ENCODE measurements at places on chromosomes 5 and 9.

DNA sequence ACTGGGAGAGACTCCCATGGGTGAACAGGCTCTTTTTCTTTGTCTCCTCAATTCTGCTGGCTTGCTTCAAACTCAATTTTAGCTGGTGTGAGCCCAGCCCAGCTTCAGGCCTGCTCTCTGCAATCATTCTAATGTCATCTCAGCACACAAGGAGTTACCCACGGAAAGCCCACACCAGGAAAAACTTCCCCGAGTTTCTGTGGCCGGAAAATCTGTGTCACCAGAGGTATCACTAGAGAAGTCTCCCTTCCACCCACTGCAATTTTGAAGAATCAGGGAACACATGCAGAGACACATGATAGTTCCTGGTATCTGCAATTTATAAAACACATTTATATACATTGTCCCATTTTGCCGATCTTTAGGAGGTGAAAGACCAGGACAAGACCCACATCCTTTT, 13.5 kb upstream of the NDFIP1 start:
- peak; percentile 73 for DNase-seq

DNA sequence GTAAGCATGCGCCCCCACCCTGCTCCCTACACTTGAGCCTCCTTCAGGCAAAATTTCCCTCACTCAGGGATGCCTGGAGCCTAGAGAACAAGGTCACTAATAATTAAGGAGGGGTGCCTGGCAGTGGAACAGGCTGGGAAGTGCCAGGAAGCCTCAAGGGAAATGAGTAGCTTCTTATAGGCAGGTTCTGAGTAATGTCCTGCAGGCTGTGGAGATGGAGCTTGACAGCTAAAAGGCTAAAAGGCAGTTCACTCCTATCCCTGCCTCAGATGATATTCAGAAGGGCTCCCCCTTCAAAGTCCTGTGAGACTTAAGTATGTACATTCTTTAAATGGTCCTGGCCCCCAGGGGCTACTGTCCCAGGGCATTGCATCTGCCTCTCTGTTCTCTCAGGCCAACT, 65.5 kb upstream of the SMIM32 start:
- DNase-seq: no peak

- no peak for DNase-seq
These were observed 165.6 kb downstream of the SMARCA2 start for GRCh38 chr9:2180704-2181103.

DNA sequence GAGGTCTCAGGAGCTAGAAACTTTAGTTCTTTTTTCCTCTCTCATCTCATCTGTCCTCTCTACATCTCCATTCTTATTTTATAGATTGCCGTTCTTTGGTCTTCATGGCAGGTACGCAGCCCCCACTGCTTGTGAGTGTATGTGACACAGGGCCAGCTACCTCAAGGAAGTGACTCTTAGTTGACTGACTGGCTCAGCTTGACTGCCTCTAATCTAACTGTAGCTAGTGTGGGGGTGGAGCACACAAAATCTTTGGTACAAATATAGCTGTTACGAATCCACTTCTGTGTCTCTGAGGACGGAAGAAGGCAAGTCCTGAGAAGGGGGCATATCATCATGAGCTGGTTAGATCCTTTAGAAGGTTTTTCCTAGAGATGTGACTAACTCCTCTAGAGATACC, 19.8 kb upstream of the SPTAN1 start:
- no peak for DNase-seq

- no peak for DNase-seq
These were observed 632 bp downstream of the DPM2 start for GRCh38 chr9:127937056-127937387.

DNA sequence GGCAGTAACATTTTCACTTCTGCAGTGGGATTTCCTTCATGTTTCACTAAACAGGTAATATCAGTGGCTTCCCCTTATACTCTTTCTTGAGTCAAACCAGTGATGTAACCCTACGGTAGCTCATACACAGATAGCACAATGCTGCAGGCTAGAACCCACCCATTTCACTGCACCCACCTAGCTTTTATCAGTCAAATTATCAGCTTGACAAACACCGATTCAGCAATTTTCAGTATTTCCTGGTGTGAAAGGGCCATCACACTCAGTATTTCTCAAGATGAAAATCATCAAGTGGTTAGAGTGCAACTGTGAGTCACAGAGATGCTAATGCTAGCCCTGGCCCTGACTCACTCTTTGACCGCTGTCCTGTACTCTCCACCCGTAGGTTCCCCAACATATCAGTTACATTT, 242.3 kb upstream of the PTGER4 start:
- peak; percentile 28 for DNase-seq

GRCh38 chr9:72589667-72590521, 68.5 kb downstream of the TMC1 start:
- DNase-seq: no peak

DNA sequence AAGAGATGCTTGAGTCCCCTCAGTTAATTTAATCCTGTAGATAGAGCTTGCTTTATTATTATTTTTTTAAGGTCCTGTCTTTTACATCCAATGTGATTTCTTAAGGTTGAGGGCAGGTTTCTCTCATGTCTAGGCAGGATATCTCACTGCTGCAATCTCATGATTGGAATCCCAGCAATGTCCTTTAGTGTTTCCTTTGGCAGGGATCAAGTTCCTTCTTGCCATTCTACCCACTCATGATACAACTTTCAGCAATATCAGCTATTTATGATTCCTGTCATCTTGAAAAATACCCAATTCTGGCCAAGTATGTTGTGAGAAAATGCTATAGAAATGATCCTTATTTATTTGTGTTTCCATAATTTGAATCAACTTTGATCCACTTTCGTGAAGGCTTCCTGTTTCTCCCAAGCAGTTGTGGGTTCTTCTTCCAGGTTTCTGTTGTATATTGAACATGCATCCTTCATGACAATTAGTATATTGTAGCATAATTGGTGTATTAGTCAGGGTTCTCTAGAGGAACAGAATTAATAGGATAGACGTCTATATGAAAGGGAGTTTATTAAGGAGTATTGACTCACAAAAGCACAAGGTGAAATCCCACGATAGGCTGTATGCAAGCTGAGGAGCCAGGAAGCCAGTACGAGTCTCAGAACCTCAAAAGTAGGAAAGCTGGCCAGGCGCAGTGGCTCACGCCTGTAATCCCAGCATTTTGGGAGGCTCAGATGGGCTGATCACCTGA, 18.4 kb upstream of the VPS13A start:
- no peak for DNase-seq

DNA sequence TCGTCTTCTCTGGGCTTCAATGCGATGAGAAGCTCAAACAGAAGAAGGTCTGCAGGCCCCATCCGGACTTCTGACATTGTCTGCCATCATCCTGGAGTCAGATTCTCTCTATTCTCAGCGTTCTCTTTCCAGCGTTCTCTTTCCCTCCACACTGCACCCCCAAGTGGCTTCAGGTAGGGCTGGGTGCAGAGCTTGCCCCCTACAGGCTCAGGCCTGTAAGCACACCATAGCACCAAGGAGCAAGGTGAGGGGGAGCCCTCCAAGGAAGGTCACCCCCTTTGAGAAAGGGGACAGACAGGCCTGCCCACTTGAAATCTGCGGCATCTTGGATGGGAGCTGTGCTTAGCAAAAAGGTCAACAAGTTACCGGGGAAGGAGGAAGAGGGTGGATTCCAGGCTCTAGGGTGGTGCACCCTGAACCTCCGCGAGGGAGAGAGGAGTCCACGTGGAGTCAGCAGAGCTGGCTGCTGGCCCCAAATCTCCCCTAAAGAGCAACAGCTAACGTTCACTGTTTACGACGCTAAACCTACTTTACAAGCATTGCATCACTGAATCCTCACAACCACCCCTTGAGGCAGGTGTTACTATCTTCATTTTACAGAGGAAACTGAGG, 27.5 kb downstream of the GPX3 start:
- no peak for DNase-seq

DNA sequence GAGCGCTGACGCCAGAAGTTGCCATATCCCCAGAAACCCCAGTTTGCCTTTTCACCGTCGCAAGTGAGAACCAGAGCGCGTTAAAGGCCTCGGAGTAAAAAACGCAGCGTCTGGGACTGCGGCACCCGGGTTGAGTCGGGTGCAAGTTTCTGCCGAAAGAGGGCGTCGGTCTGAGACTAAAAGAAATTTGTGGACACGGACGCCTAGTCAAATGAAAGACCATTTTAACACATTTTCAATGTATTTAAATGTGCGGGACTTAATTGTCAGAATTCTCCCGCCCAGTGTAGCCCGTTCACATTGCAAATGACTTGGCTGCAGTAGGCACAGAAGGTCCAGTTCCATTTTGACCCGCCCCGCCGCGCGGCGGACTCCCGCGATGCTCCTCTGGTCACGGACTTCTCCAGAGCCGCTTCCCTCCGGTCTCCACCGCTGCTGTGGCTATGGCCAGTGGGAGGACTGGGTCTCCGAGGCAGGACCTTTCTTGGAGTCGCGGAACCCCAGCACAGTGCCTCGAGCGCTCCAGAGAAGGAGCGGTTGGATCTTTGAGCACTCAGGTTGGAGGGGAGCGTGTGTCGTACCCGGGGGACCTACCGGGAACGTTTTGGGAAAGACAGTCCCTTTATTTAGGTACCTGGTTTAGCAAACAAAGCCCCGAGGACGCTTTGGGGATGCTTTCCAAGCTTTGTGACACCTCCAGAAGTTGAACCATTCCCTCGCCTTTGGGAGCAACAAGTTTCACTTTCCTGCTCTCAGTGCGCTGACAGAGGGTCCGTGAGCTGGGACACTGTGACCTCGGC, 1.2 kb upstream of the NPR3 start:
- DNase-seq: no peak

GRCh38 chr5:140992828-140993227, 26.6 kb downstream of the PCDHAC2 start:
- DNase-seq: no peak

- DNase-seq: no peak
These were observed 122.9 kb downstream of the CAVIN4 start for GRCh38 chr9:100700689-100701318.

GRCh38 chr9:126150411-126151030, 176.1 kb upstream of the MVB12B start:
- DNase-seq: no peak

GRCh38 chr9:71760901-71761300, 7.4 kb downstream of the CEMIP2 start:
- DNase-seq: no peak

DNA sequence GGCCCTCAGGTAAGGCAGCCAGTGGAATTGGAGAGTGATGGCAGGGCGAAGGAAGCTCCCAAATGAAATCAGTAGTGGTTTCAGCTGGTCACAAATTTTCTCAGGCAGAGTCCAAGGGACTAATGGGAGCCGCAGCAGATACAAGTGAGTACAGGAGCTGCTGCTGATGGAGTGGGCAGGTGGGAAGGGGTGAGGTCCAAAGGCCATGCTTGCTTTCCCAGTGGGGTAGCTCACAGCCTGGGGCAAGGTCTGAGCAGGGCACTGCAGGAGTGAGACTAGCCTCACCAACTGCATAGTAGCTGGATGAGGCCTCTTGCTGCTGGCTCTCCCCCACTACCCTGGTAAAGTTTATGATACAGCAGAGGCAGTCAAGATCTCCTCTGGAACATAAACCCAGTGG, 38.2 kb downstream of the MTAP start:
- DNase-seq: no peak

DNA sequence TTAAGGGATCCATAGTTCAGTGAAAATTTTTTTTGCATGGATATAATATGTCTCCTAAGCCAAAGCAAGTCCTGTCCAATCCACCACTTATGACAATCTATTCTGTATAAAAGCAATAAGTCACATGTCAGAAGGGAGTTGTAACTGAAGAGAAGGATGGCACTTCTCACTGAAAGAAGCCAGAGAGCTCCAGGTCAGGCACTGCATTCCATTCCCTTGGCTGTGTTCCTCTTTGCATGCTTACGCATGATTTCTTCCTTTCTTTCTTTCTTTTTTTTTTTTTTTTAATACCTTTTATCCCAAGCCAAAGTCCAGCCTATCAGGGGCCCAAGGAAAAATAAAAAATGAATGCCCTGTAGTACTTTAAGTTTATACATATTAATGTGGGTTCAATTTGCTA, 39.8 kb downstream of the MAMDC2 start:
- no peak for DNase-seq

DNA sequence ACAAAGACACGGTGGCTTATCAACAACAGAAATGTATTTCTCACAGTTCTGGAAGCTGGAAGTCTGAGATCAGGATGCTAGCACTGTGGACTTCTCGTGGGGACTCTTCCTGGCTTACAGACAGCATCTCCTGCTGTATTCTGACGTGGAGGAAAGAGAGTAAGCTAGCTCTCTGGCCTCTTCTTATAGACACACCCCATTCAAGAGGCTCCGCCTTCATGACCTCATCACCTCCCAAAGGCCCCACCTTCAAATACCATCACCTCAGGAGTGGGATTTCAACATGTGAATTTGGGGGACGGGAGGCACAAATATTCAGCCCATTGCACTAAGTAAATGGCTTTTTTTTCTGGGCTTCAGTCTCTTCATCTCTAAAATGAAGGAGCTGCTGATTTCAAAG, 27.6 kb downstream of the KCNMB1 start:
- no peak for DNase-seq

DNA sequence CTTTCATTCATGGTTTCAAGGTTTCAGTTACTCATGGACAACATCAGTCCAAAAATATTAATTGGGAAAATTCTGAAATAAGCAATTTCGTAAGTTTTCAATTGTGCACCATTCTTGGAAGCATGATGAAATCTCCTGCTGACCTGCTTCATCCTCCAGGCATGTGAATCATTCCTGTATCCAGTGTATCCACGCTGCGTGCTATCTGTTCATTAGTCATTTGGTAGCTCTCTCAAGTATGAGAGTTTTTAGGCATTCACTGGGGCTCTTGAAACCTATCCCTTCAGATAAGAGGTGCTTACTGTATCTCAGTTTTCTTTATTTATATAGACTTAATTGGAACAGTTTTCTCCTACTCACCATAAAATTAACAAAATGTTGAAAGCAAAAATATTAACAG, 293.0 kb downstream of the CDH12 start:
- no peak for DNase-seq

- no peak for DNase-seq
These were observed 515.1 kb upstream of the TNC start for GRCh38 chr9:115633104-115633503.

- DNase-seq: no peak
These were observed 655.3 kb downstream of the LRRC70 start for GRCh38 chr5:63233911-63234310.

DNA sequence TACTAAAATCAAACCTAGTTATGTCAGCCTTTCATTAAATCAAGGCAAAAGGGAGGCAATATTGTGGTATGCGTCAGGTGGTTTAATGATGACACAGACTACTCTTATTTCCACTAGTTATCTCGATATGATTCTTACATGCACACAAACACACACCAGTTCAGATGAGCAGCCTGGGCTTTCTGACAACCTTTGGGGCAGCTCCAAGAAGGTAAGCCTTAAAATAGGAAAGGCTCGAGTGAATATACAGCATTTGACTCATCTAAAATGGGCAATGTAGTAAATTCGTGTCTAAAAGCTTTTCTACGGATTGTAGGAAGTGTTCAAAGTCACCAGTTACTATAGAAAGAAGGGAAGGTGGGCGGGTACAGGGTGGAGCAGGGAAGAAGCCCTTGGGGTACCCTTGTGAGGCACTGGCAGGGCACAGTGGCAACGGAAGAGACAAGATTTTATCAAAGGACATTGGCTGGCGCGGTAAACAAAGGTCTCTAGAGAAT, 1.9 kb downstream of the ANKH start:
- no peak for DNase-seq

All from stimulated activated CD4-positive, alpha-beta T cell treated with anti-CD3 and anti-CD28 coated beads, Interleukin-2, amount 100 ng/mL, for 4 hours (primary cell).